ENCODE measurements at places on chromosomes 1 and 21. TPM values are rescaled to one million over a fixed set of nuclear protein-coding genes. Genes with fewer than 3 reads are reported as not detected.
A peak's percentile ranks its signal among the peaks of the same experiment; 100 is the strongest.

- no peak for DNase-seq
Measured at GRCh38 chr1:168229893-168230292, 4.1 kb downstream of the SFT2D2 start.

- DNase-seq: no peak
Measured at GRCh38 chr1:243411472-243411871, 155.6 kb downstream of the SDCCAG8 start.

- DNase-seq: no peak
Measured at GRCh38 chr1:31152181-31152795, 86.8 kb upstream of the PUM1 start.

DNA sequence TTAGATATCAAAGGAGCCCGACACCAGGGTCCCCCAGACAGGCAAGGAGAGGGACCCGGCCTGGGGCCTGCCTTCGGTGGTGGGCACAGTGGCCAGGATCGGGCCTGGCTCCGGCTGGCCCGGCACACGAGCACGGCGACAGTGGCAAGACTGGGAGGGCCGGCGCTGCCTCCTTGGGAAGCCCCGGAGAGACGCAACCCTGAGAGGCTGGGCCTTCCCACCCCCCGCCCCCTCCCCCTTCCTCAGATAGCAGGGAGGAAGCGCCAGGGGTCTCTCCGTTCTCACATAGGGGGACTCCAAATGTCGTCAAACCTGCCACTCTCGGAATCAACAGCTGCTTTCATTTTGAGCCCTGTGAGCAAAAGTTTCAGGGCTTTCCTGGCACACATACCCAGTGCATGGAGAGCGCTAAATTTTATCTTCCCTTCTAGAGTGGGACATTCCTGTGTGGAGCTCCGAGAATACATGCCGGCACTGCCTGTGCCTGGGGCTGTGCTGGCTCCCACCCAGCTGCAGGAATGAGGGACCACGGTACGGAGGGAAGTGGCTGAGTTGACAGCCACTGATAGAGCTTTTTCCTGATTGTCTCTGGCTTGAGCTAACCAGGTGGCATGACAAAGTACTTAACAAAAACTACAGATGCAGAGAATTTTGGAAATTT lies 62.4 kb downstream of the CD247 start:
- peak; percentile 52 for DNase-seq

KCNJ9 gene
- polyA plus RNA-seq: 0.25 TPM

DNA sequence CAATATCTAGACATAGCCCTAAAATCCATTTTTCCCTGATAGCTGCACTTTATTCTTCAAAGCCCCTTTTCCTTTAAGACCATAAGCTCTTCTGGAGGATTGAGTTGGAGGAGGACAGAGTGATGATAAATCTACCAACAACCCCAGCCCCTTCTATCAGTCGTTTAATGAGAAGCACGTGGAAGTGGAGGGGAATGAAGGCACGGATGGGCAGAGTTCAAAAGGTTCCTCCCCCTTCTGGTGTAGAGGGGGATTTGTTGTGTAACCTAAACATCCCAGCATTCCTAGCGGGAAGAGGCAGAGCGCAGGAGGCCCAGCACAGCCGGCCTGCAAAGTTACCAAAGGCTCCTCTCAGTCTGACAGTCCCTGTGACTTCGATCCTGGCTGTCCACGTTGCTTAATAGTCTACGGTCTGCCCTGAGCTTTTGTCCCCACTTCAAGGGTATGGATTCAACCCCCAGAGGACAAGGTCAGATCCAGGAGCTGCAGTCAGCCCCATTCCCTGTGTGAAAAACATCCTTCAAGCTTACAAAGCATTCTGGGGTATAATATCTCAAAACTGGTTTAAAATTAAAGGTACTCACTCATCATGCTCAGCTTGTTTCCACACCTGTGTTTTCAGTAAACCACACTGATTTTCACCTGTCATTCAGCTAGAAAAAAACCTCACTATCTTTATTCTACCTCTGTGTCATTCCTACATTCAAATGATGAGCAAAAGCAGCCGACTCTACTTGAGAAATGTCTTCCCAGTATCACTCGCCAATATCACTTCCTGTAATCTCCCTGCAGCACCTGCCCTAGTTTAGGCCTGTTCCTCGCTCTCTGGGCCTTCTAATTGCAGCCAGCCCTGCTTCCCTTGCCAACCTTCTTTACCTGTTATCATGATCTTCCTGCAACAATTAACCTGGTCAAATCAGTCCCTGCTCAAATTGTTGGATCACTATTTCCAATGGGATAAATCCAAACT lies 117.9 kb downstream of the PLPP3 start:
- DNase-seq: no peak

All from CD4-positive, CD25-positive, alpha-beta regulatory T cell (primary cell).